Calu3 (cell line): ENCODE measurements at places on chromosomes 4 and X. TPM values are rescaled to one million over a fixed set of nuclear protein-coding genes. Genes with fewer than 3 reads are reported as not detected.

- DNase-seq = no peak
These were observed 313.2 kb downstream of the PACRGL start for GRCh38 chr4:21013501-21013900.

Gene PNMA3
- total RNA-seq = not detected in 2 replicates

DNA sequence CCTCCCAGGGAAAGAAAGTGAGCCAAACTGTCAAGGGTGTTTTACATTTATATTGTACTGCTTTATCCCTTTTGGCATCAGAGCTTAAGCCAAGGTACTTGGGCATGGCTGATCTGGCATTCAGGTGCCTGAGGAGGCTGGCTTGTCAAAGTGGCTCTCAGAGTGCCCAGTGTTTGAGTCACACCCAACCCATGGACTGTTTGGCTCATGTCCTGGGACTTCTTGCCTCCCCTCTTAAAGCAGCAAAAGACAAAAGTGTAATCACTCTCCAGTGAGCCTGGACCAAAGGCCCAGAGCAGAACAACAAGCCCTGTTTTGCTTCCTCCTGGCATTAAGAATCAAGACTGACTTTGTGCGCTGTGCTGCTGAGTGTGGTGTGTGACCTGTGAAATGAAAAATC lies 311.7 kb upstream of the TAPT1 start:
- DNase-seq = no peak

DNA sequence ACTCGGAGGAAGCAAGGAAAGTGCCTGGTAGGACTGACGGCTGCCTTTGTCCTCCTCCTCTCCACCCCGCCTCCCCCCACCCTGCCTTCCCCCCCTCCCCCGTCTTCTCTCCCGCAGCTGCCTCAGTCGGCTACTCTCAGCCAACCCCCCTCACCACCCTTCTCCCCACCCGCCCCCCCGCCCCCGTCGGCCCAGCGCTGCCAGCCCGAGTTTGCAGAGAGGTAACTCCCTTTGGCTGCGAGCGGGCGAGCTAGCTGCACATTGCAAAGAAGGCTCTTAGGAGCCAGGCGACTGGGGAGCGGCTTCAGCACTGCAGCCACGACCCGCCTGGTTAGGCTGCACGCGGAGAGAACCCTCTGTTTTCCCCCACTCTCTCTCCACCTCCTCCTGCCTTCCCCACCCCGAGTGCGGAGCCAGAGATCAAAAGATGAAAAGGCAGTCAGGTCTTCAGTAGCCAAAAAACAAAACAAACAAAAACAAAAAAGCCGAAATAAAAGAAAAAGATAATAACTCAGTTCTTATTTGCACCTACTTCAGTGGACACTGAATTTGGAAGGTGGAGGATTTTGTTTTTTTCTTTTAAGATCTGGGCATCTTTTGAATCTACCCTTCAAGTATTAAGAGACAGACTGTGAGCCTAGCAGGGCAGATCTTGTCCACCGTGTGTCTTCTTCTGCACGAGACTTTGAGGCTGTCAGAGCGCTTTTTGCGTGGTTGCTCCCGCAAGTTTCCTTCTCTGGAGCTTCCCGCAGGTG lies 637 bp downstream of the AR start:
- no peak for DNase-seq

GRCh38 chr4:6892190-6892908 lies 17.3 kb upstream of the TBC1D14 start:
- no peak for DNase-seq

Gene MAGEA9B
- total RNA-seq = not detected in 2 replicates

DNA sequence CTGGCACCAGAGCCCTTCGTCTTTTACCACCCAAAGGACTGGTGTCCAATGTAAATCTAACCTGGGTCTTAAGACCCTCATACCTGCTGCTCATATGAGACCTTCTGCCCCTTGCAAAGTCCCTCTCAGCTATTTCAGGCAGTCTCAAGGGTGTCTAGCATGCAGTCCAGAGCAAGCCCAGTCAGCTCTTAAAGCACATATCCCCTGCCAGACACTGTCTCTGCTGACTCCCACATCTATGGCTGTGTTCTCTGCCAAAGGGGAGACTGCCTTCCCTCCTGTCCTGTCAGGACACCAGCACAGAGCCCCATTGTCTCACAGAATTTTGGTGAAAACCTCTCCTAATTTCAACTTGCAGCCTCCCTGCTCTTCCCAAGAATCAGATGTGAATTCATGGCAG lies 118.5 kb downstream of the PARM1 start:
- no peak for DNase-seq

- no peak for DNase-seq
These were observed 474.2 kb downstream of the GBA3 start for GRCh38 chr4:23166919-23167318.

DNA sequence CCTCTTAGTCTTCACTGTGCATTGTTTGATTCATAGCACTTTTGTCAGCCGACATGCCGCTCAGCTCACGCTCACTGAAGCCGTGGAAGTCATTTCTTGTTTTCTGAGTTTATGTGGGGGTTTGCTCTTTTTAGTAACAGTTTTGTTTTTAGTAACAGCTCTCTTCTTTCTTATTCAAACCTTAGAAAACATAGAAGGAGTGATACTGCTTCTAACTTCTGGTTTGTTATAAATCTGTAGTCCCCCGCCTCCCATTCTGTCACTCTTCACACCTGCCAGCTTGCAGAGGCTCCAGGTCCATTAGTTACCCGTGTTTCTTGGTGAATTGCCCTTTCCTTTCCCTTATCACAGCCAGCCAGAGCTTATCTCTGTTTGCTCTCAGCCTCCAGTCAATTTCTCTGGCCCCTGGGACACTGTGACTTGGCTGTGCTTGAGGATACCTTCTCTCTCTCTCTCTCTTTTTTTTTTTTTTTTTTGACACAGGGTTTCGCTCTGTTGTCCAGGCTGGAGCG lies 50.5 kb downstream of the GRK4 start:
- DNase-seq = no peak

DNA sequence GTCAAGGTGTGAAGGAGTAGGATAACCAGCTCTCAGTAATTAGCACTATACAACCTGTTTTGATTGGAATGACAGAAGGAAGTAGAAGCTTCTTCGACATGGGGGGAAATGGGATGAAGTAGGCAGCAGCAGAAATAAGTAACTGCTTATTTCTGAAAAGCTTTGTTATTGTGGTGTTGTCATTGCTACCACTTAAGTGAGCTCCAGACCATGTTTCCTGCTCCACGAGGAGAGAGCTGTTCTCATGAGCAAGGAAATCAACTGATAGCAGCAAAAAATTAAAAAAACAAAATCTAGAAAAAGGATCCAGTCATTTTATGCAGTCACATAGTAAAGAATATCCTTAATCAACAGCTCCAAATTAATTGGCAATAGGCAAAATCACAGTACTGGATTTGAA lies 106.1 kb upstream of the TLL1 start:
- DNase-seq = no peak

GRCh38 chr4:125244848-125245450 lies 69.8 kb upstream of the FAT4 start:
- no peak for DNase-seq

GRCh38 chr4:149980941-149981340 lies 97.3 kb upstream of the DCLK2 start:
- DNase-seq = peak; percentile 51

Gene HSFX1
- total RNA-seq = 1.3 and 3.4 TPM in 2 replicates

DNA sequence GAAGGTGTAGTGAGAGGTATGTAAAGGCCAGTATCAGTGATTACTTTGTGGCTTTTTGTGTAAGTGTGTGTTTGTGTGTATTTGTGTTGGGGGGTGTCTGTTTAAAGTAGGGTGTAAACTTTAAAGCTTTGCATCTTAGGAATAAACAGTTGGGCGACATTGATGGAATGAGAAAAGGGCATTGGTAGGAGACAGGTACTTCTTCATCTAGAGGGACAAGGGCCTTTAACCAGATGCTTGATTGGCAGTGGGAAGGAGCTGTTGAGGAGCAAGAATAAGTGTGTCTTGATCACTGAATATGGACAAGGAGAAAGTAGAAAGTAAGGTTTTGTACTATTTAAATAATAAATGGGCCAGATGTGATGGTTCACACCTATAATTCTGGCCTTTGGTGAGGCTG lies 48.8 kb downstream of the RAPGEF2 start:
- DNase-seq = no peak

DNA sequence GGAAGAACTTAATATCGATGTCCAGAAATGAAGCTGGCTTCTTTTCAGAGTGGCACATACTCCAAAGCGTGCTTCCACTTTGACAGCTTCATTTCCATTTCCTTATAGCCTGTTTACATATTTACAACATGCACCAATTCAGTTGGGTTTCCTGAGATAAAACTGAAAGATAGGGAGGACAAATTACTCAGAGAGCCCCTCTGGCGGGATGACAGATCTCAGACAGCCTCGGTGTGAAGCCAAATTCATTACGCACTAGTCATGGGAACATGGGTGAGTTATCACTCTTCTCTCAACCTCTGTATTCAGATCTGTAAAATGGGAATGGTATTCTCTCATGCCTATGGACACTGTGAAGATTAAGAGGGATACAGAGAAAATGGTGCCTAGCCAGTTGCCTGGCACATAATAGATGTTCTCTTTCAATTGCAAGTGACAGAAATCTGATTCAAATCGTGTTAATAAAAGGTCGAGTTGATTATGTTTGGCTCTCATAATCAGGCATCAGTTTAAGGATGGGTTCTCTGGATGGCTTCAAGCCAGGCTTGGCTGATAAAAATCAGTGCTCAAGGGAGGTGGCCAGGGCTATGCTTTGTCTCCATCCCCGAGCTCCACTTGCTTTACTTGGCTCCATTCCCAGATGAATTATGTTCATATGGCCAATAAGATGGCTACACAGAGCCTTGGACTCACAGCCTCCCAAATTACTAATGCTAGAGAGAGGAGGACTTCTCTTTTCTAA lies 132.2 kb upstream of the C1QTNF7 start:
- DNase-seq = no peak

- DNase-seq = no peak
These were observed 11.2 kb downstream of the MSX1 start for GRCh38 chr4:4870576-4871241.

Gene DCAF8L2
- total RNA-seq = not detected in 2 replicates

Gene BEND4
- total RNA-seq = not detected in 2 replicates

DNA sequence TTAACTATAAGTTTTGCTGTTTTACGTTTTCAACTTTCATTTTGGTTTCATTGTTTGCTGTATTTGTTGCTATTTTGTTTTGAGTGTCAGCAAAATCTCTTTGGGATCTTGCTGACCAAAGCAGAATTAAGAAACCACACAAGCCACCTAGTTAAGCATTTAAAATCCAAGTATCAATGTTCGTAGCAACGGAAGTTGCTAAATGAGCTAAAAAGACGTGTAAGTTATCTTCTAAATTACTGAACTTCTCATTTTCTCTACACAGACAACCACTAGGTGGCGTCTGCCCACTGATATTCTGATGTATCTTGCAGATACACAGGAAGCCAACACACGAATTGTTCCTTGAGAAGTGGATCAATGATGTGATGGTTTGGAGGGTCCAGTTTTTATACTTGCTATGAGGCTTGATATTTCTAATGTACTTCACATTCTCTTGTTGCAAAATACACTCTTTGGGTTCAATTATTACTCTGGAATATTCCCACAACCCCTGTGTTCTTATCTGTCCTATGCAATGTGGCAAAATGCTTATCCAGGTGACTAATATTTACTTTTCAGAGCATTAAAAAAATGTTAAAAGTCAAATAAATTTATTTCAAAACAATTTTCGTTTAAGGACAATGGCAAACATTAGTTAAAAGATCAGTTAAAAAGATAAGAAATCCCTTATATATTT lies 250.5 kb downstream of the TECRL start:
- DNase-seq = peak; percentile 52

DNA sequence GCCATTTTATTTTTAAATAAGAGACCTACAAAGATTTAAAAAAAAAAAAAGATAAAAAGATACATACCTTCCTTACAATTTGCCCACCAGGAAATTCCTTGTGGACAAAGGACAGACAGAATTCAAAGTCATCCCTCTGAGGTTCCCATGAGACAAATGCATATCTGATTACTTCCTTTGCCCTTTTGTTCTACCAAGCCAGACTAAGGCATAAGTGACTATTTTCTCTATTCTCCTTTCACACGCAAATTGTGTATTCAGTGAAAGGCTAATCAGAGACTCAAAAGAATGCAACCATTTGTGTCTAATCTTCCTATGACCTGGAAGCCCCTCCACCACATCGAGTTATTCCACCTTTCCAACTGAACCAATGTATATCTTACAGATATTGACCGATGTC lies 691.7 kb downstream of the FAM133A start:
- DNase-seq = no peak

Gene FHDC1
- 6.0 and 7.8 TPM in 2 replicates for total RNA-seq

Gene ZFX
- 43.3 and 45.1 TPM in 2 replicates for total RNA-seq

GRCh38 chrX:15680401-15680800 lies 15.8 kb upstream of the CLTRN start:
- DNase-seq = peak; percentile 41

GRCh38 chrX:44012484-44013096 lies 39.4 kb upstream of the NDP start:
- peak; percentile 79 for DNase-seq

Gene TMPRSS11B
- not detected in 2 replicates for total RNA-seq

Gene MMRN1
- not detected in 2 replicates for total RNA-seq

- no peak for DNase-seq
These were observed 51.1 kb upstream of the TMEM33 start for GRCh38 chr4:41883988-41884734.

Gene GUF1
- 12.1 and 12.9 TPM in 2 replicates for total RNA-seq

Gene SOWAHB
- total RNA-seq = 3.7 TPM in 2 replicates

- no peak for DNase-seq
These were observed 265.0 kb upstream of the FAT4 start for GRCh38 chr4:125049711-125050110.
